Stimulated activated CD4-positive, alpha-beta T cell treated with anti-CD3 and anti-CD28 coated beads, Interleukin-12 subunit alpha, Interleukin-12 subunit beta, amount 100 ng/mL, for 24 hours (primary cell): ENCODE measurements at places on chromosomes 2 and 18.

DNA sequence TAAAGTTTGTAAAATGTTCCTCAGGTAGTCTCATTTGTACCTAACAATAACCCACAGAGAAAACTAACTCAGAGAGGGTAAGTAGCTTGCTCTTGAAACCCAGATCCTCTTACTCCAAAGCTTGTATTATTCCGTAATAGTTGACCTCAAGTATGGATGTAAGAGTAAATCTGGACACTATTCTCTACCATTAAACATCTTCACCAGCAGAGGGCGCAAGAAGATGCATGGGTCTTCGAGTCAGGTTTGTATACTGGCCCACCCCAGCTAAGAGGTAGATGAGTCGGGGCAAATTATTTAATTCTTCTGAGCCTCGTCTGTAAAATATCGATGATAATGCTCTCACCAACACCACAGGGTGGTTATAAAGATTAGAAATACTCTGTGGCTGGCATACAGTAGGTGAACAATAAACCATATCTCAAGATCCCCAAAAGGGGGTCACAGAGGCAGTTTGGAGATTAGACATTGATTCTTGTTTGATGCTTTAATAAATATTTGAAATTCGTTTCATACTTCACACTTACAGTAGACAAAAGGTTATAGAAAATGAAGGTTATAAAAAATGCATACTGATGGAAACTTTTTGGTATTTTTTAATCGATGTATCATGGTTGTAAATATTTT lies 3.5 kb upstream of the CABLES1 start:
- peak; percentile 26 for DNase-seq

GRCh38 chr2:160647967-160648685 lies 154.5 kb upstream of the RBMS1 start:
- no peak for DNase-seq

DNA sequence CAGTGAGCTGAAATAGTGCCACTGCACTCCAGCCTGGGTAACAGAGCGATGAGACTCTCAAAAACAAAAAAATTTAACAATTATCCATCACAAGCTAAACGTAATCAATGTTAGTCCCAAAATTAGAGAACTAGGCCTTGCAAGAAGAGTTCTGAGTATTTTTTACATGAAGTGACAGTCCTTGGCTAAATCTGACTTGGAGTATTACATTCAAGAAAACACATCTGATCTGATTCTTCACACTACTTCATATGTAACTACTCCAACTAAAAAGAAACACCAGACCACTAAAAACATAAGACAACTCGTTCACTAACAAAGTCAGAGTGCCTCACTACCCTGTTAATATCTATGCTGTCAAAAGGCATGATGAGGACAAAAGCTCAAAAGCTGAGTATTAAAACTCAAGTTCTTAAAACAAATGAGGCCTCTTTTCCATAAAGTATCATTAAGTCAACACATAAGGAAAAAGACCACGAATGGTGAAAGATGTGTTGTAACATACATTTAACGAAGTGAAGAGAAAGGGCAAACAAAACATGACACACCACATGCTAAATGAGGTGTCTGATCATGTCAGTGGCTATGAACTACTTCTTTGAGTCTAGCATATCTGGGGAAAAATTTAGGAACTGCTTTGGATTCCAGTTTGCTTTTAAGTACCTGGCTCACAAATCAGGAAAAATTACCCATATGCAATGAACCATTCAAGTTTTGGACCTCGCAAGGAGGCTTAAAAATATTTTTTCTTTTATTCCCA lies 42.4 kb downstream of the TRIP12 start:
- no peak for DNase-seq

- DNase-seq, result no peak
Measured at GRCh38 chr18:56283316-56283715, 355.1 kb downstream of the TXNL1 start.

GRCh38 chr18:31039426-31039825 lies 3.1 kb downstream of the DSC3 start:
- DNase-seq, result no peak

DNA sequence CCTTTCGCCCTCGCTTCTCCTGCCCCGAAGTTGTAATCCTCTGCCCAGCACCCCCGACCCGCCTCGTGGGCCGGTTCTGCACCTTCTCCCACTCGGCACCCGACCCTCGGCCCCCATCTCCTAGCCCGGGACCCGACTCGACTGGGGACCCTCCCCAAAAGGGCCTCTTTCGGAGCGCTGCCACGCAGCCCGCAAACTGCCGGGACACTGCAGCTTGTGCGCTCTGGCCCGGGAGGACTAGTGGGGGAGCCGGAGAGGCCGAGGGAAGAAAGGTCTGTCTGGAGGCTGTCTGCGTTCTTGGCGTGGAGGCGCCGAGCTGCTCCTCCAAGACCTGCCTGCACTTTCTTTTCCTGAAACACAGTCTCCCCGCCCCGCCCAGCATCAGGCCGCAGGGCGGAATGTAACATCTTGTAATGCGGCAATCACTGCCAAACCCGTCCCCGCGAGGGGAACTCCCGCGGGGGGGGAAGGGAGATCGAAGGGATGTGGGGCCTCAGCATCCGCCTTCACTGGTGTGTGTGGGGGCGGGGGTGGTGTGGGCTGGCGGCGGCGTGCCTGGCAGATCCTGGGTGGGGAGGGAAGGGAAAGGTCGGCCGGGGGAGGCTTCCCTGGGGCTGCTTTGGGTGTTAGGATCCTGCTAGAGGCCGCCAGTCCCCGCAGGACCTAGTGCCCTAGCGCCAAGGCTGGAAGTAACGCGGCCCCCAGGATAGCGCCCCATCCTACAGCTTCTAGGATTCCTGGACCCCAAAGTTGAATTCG lies 7.4 kb downstream of the DLX2 start:
- no peak for DNase-seq

- no peak for DNase-seq
Measured at GRCh38 chr18:55307505-55307904, 280.5 kb downstream of the TCF4 start.

DNA sequence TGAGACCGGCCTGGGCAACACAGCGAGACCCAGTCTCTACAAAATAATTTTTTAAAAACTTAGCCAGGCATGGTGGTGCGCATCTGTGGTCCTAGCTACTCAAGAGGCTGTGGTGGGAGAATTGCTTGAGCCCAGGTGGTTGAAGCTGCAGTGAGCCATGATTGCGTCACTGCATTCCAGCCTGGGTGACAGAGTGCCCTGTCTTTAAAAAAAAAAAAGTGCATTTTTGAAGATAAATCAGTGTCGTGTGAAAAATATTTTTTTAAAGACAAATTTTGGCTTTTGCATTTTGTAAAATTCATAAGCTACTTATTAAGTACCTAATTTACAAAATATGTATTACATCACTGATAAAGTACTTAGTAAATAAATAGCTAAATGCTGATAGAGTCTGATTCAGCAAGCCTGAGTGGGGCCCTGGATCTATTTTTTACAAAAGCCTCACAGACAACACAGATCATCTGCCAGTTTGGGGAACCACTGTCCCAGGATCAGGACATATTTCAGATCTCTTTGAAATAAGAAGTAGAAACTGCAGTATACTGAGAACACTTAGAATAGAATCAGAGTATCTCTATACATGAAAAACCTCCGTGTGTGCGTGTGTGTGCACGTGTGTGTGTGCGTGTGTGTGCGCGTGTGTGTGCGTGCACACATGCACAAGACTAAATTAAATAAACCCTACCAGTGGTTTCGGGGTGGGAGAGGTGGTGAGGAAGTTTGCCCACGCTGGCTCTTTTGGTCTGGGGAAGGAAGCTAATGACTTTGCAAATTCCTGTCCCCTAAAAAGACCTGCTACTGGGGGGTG lies 61.6 kb downstream of the AAK1 start:
- DNase-seq, result no peak

- no peak for DNase-seq
Measured at GRCh38 chr2:113068706-113069485, 1.1 kb downstream of the IL1F10 start.

- DNase-seq, result no peak
Measured at GRCh38 chr2:231720987-231721966, 13.0 kb downstream of the PTMA start.

- no peak for DNase-seq
Measured at GRCh38 chr18:64037812-64038414, 68.0 kb downstream of the SERPINB8 start.

GRCh38 chr18:79718126-79718525 lies 38.5 kb downstream of the CTDP1 start:
- no peak for DNase-seq

DNA sequence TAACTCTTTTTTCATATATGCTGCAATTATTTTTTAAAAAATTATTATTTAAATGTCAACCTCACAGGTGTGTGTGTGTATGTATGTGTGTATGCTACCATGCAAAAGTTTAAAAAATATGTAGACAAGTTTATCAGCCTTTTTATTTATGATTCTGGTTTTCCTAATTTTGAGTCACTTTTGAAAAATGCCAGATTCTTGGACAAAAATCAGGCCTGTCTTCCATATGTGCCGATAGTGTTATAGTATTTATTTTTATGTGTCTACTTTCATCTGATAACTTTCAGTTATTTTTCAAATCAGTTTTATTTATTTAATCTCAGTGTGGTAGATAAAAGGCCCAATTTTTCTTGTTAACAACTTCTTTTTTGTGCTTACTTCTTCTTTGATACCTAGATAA lies 176.2 kb downstream of the RDH14 start:
- DNase-seq, result no peak

DNA sequence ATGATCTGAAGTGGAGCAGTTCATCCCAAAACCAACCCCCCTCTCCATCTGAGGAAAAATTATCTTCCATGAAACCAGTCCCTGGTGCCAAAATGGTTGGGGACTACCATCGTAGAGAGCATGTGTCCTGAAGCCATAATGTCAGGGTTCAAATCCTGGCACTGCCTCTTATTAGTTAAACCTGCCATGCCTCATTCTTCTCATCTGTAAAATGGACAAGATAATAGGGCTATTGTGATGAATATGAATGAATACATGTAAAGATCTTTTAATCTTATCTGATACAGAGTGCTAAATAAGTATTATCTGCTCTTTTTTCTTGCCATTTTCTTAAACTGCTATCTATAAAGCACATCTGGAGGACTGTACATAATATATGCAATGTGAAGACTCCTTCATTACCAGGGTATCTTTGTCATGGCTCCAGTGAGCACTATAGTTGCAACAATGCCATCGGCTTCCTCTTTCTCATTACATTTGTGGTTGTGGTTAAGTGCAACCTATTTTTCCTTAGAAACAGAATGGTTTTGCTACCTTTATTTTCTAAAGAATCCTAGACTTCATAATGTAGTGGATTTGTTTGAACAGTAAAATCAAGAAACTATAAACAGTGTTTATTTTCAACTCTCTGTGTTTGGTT lies 27.0 kb downstream of the MFSD6 start:
- DNase-seq, result no peak

GRCh38 chr2:146123714-146124113 lies 1603.8 kb upstream of the ZEB2 start:
- DNase-seq, result no peak

DNA sequence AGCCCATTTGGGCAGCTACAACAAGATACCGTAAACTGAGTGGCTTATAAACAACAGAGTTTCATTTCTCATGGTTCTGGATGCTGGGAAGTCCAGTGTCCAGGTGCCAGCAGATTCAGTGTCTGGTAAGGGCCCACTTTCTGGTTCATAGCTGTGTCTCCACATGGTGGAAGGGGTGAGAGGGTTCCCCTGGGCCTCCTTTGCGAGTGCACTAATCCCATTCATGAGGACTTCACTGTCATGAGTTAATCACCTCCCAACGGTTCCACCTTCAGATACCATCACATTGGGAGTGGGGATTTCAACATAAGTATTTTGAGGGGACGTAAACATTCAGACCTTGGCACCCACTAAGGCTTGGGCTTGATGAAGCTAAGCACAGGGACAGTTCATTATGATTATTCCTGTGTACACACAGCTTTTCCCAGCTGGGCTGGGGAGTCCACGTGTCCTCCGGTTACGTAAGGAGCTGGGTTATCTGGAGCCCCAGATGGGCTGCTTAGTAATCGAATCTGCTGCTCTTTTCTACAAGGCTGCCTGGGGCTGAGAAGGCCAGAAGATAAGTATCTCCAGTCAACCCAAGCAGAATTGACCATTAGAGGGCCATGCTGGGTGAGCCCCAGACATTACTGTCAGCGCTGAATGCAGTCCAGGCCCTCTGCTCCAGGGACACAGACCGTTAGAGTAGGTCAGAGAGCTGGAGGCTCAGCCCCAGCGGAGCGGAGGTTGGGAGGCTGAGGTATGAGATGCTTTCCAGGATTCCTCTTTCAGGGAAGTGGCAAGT lies 42.7 kb downstream of the EPAS1 start:
- DNase-seq, result no peak

GRCh38 chr2:206092297-206092696 lies 6.3 kb upstream of the INO80D start:
- DNase-seq, result no peak
